ENCODE measurements at places on chromosomes 11 and 22.

DNA sequence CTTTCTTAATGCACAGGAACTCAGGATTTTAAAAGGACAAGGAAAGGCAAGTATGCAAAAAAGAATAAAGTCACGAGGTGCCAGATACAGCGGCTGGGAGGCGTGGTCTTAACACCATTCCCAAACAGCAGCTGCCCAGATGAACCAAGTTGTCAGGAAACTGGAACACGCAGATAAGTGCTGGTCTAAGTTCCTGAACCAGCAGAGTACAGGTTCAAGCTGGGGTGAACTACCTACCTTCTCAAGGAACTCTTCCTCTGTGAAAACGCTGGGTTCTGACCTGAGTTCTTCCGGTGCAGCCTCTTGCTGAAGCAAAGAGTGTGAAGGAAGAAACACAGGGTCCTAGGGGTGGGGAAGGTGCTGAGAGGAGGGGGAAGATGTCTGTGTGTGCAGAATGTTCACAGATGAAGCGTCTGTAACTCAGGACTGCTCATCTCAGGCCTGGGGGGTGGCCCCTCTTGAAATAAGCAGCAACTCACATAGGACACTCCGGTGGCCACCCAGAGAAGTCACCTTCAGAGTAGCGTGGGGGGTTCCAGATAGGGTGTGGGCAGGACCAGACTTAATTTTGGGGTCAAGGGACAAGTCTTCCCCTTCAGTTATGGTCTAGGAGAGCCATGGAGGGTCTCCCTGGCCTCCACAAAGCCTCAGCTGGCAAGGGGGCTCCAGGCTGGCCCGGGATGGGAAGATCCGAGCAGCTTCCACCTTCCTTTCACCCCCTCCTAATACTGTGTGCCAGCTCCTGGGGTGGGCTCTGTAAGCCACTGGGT, 3.2 kb downstream of the TPST2 start:
- no peak for DNase-seq

- DNase-seq: no peak
These were observed 62.7 kb upstream of the KCNQ1OT1 start for GRCh38 chr11:2762451-2762850.

GRCh38 chr11:123328281-123328867, 101.7 kb upstream of the GRAMD1B start:
- DNase-seq: no peak

GRCh38 chr22:27220339-27220738, 563.0 kb downstream of the MIAT start:
- peak; percentile 41 for DNase-seq

DNA sequence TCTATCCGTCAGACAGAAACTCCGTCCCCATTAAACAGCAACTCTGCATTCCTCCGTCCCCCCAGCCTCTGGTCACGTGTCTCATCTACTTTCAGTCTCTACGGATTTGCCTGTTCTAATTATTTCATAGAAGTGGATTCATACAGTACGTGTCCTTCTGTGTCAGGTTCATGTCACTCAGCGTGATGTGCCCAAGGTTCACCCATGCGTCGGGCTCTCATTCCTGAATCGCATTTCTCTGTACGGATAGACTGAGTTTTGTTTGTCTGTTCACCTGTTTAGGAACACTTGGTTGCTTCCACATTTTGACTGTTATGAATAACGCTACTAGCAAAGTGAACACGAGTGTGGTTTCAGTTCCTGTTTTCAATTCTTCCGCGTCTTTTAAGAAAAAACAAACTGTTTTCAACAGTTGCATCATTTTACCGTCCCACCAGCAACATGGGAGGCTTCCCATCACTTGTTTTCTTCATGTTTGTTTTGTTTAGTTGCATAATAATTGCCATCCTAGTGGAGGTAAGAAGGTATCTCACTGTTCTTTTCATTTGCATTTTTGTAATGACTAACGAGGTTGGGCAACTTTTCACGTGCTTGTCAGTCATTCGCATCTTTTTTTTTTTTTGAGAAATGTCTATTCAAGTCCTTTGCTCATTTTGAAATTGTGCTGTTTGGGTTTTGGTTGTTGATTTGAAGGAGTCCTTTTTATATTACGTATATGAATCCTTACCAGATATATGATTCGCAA, 8.9 kb upstream of the NLRP6 start:
- DNase-seq: no peak

GRCh38 chr11:117621226-117621625, 175.8 kb downstream of the DSCAML1 start:
- no peak for DNase-seq

DNA sequence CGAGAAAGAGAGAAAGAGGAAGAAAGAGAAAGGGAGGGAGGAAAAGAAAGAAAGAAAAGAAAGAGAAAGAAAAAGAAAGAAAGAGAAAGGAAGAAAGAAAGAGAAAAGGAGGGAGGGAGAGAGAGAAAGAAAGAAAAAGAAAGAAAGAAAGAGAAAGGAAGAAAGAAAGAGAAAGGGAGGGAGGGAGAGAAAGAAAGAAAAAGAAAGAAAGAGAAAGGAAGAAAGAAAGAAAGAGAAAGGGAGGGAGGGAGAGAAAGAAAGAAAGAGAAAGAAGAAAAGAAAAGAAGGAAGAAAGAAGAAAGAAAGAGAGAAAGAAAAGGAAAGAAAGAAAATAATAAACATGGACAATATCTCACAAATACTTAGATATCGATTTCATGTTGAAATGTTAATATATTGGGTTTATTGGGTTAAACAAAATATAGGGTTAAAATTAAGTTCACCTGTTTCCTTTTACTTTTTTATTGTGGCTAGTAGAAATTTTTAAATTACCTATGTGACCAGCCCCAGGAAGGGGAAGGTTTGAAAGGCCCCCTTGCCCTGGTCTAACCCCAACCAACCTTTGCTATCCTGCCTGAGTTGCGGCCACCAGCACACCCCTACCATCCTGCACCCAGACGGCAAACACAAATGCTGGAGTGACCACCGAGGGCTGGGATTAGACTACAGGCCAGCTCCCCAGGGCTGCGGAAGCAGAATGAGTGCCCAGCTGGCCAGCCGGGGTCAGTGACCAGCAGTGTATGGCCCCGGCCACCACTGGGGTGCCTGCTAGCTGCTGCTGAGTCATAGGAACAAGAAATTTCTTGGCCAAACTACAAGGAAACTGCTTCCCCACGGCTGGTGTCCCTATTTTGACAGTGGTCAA, 81.0 kb upstream of the FGF3 start:
- DNase-seq: peak; percentile 41

DNA sequence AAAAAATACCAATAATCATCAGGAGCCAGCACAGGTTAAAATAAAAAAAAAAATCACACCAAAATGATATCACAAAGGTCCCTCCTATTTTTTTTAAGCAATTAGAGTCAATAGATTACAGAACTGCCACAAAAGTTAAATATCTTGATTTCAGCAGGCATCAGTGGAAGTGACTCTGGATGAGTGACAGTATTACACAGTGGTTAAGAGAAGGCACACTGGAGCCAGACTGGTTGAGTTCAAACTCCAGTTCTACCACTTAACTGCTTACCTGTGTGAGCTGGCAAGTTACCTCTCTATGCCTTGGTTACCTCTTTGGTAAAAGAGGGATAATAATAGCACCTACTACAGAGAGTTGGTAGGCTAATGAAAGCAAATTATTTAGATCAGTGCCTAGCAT, 148.5 kb downstream of the ATG16L2 start:
- DNase-seq: no peak

DNA sequence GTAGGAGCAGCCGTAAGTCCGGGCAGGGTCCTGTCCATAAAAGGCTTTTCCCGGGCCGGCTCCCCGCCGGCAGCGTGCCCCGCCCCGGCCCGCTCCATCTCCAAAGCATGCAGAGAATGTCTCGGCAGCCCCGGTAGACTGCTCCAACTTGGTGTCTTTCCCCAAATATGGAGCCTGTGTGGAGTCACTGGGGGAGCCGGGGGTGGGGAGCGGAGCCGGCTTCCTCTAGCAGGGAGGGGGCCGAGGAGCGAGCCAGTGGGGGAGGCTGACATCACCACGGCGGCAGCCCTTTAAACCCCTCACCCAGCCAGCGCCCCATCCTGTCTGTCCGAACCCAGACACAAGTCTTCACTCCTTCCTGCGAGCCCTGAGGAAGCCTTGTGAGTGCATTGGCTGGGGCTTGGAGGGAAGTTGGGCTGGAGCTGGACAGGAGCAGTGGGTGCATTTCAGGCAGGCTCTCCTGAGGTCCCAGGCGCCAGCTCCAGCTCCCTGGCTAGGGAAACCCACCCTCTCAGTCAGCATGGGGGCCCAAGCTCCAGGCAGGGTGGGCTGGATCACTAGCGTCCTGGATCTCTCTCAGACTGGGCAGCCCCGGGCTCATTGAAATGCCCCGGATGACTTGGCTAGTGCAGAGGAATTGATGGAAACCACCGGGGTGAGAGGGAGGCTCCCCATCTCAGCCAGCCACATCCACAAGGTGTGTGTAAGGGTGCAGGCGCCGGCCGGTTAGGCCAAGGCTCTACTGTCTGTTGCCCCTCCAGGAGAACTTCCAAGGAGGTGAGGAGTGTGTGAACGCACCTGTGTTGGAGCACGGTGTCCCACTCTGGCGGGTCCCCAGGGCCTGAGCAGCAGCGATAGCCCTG, at the start of gene TAGLN:
TSS of gene TAGLN (plus strand) at position 318 of the 863 bp plus-strand sequence. CDS start 3,644 bp downstream, outside the sequence.
- no peak for DNase-seq

DNA sequence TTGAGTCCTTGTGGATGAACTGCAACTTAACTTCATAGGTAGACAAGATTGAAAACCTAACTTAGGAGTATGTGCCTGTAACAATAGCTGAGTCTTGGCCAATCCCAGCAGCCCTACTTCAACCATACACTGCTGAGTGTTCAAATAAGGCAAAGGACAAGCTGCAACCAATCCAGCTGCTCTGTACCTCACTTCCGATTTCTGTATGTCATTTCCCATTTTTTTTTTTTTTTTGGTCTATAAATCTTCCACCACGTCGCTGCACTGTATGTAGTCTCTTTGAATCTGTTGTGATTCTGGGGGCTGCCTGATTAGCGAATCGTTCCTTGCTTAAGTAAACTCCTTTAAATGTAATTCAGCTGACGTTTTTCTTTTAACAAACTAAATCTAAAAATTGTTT, 35.4 kb upstream of the FLI1 start:
- DNase-seq: no peak

- peak; percentile 46 for DNase-seq
These were observed at the start of gene UPK3A for GRCh38 chr22:45284705-45285262. Gene UPK3A (plus strand): TSS chr22:45284949. CDS start chr22:45285014, 65 bp downstream.

DNA sequence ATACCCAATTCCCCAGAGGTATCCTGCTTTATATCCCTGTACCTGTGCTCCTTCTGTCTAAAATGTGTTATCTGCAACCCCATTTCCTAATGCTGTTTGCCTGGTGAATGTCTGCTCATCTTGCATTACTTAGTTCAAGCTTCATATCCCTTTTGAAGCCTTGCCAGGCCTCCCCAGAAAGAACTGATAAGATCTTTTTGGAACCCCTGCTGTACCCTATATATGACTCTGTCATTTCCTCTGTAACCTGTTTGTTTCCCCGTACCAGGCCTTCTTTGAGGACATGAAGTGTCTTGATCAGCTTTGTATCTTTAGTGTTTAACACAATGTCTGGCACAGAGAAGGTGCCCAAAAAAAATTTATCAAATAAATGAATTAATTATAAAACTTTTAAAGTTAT, 77.6 kb downstream of the LIF start:
- DNase-seq: no peak

DNA sequence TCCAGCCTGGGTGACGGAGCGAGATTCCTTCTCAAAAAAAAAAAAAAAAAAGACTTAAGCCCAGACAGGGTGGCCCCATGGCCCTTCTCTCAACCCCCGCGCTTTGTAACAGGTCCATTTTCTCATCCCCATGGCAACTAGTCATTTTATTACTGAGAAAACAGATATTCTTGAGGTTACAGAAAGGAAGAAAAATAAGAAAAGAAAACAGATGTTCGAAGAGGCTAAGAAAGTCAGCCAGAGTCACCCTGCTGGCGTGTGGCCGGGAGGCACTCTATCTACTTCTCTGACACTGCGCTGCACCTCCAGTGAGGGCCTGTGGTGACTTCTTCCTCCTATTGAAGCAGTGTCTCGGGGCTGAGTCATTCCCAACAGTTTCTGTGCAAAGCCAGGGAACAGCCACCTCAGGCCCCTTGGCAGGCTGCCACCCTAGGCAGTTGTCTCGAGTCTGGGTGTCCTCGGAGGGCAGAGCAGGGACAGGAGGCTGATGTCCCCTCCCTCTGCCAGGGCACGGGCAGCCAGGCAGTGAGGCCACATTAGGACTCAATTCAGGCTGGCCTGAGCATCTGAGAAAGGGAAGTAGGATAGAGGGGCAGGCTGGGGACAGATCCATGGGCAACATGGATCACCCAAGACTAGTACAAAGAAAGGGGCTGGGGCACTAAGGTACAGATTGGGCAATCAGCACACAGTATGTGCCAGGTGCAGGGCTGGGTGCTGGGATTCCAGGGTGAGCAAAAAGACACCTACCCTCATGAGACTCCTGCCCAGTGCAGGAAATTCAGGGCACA, 16.4 kb upstream of the SYVN1 start:
- DNase-seq: peak; percentile 78

- no peak for DNase-seq
These were observed 4.9 kb downstream of the MRGPRX1 start for GRCh38 chr11:18934195-18934814.

DNA sequence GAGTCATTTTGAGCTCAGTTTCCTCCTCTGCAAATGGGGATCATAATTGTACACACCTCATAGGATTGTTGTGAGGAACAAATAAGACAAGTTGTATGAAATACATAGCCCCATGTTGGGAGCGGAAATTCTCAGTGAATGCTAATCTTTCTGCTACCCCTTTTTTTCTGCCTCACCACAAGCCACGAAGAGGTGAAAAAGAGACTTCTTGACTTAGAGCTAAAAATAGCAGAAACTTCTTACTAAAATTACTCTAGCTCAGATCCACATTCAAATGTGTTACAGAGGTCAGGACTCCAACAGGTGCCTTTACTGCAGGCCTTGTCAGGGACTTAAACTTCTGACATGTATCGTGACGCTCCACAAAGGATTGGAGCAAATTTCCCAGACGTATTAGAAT, 128.5 kb downstream of the MIAT start:
- DNase-seq: no peak

DNA sequence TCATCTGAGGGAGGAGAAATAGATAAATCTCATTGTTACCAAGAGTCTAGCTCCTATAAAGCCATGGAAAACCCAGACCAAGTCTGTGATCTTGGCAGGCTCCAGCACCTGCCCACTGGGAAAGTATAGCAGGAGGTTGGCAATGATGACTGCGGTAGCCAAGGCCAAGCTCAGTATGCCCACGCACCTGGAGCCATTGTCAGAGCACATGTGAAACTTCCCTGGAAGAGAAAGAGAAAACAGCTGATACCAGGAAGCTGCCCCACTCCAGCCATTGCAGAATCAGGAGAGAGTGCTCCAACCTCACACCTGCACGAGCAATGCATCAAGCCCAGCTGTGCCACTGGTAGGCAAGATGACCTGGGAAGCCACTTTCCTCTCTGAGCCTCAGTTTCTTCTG, 62.2 kb upstream of the HEPHL1 start:
- DNase-seq: no peak

- no peak for DNase-seq
These were observed 48.9 kb downstream of the CDPF1 start for GRCh38 chr22:46201059-46201757.
